ENCODE measurements at places on chromosomes 13 and 19.

DNA sequence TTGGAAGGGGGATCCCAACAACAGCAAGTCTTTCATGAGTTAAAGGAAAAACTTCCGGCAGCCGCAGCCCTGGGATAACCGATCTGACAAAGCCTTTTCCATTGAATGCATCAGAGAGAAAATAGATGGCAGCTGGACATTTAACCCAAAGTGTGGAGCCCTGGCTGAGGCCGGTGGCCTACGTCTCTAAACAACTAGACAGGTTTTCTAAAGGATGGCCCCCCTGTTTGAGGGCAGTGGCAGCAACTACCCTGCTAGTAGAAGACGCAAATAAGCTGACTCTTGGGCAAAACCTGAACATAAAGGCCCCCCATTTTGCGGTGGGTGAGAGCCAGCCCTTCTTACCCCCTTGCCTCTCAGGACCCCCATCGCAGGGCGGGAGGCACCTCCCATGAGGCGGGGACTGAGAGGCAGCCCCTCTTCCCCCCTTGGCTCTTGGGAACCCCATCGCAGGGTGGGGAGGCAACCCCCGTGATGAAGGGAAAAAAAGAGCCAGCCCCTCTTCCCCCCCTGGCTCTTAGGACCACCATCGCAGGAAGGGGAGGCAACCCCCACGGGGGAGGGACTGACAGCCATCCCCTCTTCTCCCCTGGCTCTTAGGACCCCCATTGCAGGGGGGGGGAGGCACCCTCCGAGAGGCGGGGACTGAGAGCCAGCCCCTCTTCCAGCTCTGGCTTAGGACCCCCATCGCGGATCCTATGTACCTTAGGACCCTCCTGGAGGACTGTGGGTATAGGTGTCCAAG, 2422.9 kb upstream of the PCDH20 start:
- DNase-seq: no peak

GRCh38 chr19:7883796-7884570, 4.3 kb upstream of the LRRC8E start:
- DNase-seq: no peak

DNA sequence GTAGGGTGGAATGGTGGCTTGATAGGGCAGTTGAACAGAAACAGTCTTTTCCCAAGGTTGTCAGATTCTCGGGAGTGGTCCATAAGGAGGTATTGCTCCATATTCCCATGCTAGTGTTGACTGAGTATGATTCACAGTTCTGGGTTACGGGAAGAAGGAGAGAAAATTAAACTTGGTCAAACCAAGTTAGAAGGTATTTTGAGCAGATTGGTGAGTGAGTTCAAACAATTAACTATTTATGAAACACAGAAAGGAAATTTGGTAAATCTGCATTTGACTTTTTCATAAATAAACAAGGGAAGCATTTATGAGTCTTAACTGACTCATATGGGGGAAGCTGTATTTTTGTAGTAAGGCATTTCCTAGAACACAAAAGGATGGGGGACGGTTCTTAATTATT, 2419.4 kb downstream of the PCDH9 start:
- DNase-seq: peak; percentile 26

DNA sequence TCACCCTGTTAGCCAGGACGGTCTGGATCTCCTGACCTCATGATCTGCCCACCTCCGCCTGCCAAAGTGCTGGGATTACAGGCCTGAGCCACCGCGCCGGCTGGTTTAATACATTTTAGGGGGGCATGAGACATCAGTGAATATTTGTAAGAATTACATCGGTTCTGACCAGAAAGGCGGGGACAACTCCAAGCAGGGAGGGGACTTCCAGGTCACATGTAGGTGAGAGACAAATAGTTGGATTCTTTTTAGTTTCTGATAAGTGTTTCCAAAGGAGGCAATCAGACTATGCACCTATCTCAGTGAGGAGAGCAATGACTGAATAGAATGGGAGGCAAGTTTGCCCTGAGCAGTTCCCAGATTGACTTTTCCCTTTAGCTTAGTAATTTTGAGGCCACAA, 3.7 kb upstream of the ZNF552 start:
- DNase-seq: no peak

- DNase-seq: no peak
Measured at GRCh38 chr13:28492569-28493367, 2.2 kb downstream of the FLT1 start.

DNA sequence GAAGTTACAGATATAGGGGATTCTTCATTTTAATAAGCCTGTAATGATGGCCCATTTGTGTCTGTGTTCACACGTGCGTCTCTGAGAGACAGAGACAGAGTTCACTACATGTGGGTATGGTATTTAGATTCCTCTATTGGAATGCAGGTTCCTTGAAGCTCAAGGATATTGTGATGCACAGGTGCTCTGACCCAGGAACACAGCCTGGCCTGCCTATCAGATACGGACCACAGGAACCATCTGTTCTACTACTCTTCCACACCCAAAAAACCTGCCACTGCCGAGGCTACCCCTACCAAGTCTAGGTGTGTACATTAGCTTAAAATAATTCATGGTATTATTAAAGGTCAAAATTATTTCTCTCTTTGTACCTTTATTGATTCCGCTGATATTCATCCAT, 289.2 kb downstream of the ATP8A2 start:
- no peak for DNase-seq

DNA sequence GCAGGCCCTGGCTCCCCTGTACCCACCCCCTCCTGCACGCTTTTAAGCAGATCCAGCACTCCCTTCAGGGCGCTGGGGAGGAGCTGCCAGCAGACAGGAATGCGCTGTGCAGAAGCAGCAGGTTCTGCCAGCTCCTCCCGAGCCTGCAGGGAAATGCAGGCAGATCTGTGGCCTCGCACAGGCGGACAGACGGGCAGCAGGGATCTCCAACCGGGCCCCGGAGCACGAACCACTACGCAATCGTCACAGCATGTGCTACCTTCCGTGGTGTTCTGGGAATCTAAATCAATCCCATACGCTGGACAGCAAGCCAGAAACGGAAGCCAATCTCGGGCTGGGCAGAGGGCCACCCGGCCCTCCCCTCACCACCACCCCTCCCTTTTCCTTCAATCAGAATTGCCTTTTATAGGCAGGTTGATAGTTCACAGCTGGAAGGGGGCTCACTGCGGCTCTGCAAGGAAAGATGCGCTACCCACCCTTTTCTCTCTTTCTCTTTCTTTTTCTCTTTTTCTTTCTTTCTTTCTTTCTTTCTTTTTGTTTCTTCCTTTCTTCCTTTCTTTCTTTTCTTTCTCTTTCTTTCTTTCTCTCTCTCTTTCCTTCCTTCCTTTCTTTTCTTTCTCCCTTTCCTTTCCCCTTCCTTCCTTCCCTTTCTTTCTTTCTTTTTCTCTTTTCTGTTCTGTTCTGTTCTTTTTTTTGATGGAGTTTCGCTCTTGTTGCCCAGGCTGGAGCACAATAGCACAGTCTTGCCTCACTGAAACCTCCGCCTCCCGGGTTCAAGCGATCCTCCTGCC, 99.9 kb downstream of the GNG7 start:
- DNase-seq: no peak

- DNase-seq: peak; percentile 71
Measured at GRCh38 chr19:34436716-34437115, 8.5 kb downstream of the UBA2 start.

DNA sequence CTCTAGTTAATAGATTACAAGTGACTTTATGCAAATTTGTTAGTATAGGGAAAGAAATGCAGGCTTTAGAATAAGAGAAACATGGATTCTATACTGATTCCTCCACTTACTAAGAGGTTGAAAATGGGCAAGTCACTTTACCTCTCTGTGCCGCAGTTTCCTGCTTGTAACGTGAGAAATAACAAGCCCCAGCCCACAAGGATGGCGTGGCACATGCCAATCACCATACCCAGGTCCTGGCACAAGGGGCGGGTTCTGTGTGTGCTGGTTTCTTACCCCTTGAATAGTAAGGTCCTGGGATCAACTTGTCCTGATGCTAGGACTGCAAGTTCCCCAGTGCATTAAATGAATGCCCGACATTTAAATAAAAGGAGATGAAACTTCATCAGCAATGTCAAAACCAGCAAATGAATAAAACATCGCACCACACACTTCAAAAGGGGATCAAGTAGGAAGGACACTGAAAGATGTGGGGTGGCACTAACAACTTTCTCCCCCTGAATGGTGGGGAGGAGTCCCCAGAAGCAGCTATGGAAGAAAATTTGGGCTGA, 7.9 kb upstream of the SIGLEC9 start:
- no peak for DNase-seq

GRCh38 chr19:29819300-29819699, 7.5 kb downstream of the CCNE1 start:
- DNase-seq: no peak

DNA sequence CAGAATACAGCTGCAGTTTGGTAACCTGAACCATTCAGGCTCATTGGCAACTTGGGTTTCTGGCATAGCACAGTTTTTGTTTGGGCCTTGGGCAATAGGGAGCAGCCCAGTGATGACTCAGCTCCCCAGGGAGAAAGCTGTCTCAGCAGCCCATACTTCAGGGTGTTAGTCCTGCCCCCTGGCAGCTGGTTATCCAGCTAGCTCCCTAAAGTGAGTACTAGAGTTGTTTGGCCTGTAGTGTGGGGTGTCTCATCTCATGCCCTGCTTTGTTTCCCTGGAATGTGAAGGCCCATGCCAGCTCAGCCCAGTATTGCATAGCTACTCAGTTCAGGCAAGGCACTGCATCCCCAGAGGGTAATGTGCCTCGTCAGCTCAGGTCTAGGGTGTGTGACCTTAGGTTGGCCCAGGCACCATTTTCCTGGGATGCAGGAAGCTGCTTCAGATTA, 18.2 kb upstream of the ZNF543 start:
- DNase-seq: no peak

GRCh38 chr19:58374200-58374599, 6.6 kb downstream of the ZNF837 start:
- DNase-seq: no peak

DNA sequence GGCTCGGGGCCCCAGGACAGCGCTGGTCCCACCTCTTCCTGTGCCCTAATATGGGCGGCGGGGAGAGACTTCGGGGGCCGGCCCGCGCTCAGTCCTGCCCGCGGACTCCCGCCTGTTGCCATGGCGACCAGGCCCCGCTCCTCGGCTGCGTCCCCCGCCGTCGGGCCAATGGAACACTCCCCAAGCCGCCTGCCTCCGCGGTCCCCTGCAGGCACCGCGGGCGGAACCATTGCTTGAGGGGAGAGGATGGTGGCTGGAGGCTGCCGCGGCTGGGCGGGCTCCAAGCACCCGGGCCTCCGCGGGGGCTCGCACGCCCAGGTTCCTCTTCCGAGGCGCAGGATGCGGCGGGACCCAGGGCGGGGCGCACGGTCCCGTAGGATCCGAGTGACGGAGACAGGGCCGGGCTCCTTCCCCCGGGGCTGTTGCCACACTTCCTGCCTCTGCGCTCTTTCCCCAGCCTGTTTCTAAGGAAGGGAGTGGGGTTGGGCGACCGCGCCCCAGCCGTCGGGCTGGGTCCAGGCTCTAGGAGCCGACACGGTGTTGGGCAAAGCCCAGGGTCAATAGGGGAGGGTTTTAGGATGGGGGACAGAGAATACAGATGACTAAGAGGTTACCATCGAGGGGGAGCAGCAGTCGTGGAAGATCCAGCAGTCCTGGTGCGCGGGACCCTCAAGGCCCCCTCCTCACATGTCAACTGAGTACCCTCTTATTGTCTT, 1.2 kb upstream of the JUNB start:
- peak; percentile 74 for DNase-seq

DNA sequence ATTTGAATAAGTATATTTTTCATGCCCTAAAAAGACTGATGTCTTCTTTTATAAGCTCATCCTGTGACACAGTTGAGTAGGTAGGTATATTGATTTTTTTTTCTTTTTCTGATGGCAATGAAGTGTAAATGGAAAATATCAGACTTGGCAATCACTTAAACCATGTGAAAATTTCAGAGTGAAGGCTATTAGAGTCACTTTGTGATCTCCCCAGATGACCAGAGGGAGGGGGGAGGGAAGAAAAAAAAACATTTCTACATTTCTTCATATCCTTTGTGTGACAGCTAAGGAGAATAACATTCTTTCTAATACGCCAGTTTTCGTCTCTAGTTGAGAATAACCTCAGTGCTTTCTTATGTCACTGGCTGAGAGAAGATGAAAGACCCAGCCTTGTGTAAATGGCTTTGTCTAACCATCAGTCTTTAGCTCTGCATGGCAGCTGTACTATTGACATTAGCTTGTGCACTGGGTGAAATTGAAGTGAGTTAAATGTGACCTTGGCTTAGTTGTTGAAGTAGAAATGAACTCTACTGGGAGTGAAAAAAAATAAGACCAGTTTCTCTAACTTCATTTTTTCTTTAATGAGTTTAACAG, 332.1 kb upstream of the DACH1 start:
- DNase-seq: no peak

DNA sequence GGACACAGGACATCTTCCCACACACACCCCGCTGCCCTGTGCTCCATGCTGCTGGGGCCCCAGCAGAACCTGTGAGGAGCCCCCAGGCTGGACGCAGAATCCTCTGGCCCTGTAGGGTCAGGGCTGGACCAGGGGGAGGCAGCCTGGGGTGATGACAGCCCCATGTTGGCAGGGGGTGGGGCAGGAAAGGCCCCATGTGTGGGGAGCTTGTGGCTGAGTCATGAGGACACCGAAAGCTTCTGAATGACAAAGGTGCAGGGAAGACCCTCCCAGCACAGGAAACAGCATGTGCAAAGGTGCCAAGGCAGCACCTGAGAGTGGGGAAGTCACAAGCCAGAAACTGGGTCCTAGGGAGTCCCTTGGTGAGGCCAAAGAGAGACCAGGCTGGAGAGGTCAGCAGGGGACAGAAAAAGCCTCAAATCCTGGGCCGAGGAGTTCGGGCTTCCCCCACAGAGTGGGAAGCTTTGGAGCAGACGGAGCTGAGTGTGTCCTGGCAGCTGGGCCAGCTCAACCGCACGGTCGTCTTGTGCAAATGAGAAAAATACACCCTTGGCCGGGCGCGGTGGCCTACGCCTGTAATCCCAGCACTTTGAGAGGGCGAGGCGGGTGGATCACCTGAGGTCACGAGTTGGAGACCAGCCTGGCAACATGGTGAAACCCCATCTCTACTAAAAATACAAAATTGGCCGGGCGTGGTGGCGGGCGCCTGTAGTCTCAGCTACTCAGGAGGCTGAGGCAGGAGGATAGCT, 17.5 kb downstream of the ATP8B3 start:
- no peak for DNase-seq

DNA sequence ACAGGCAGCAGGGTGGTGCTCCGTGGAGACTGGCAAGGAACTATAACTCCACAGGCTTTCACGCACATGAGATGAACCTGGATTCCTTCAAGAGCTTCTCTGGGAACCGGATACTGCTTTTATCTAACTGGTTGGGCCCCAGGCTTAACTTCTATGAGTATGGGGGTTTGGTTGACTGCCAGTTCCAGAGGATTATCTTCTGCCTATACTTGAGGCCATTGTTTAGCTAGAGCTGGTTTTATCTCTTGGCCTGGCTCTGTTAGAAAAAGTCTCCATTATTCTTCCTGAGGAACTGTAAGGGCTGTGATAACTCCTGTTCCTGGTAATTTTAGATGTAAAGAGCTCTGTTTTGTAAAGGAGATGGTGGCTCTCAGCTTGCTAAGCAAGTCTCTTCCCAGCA, 40.9 kb downstream of the ZNF846 start:
- no peak for DNase-seq

DNA sequence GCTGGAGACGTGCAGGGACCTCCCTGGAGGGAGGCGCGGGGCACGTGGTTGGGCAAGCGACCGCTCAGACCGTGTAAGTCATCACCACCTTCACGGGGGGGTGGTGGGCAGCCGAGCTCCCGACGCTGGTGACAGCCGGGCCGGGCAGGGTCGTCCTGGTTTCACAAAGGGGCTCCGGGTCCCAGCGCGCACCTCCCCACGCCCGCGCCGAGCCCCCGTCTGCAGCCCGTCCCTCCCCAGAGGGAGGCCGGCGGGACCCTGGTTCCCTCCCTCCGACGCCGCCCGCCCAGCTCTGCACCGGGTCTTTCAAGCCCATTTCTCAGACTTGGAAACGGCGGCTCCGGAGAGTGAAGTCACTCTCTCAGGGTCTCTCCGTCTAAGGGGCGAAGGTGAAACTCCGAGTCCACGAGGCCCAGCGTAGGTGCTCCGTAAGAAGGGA, 729 bp upstream of the ARID3A start:
- no peak for DNase-seq

Measured in pulmonary artery endothelial cell (primary cell).